Islet precursor cell (in vitro differentiated cells): ENCODE measurements at places on chromosomes 2 and 18.

DNA sequence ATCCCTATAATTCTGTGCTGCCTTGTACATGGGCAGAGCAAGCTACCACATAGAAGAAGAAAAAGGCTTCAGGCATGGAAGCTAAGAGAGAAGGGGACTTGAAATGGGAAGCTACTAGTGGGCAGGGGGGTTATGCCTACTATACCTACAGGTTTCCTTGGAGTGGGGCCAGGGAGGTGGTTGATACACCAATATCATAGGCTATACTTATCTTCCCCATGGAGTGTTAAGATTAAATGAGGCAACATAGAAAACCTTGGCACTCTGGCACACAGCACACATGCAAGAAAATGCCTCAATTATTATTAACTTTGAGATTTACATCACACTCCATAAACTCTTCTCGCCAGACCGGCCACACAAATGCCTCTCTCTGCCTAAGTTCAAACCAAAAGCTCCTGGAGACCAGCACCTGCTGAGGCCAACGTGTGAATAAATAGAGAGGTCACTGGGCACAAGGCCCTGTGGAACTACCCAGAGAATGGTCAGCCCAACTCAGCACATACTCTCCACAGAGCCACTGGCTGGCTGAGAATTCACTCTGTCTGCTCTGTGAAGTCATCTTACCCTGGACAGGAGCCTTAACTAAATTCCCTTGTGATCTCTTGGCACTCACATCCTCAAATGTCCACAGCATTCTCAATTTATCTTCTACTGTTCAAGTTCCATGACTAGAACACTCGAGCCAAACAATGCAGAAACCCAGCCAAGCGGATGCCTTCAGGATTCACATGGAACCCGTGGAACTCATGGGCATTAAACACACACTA lies 498.7 kb downstream of the BCL11A start:
- no peak for DNase-seq

GRCh38 chr2:191197096-191197495 lies 46.3 kb upstream of the STAT4 start:
- DNase-seq = no peak

- DNase-seq = no peak
Measured at GRCh38 chr2:106032676-106033075, 161.4 kb downstream of the UXS1 start.

GRCh38 chr2:102144128-102144527 lies 1.6 kb downstream of the IL1R1 start:
- DNase-seq = no peak

- DNase-seq = no peak
Measured at GRCh38 chr2:139165601-139166000, 385.4 kb upstream of the NXPH2 start.

- DNase-seq = no peak
Measured at GRCh38 chr2:214557884-214558283, 147.0 kb downstream of the VWC2L start.

GRCh38 chr18:46518438-46518837 lies 138.6 kb downstream of the LOXHD1 start:
- DNase-seq = no peak

GRCh38 chr18:74290794-74291471 lies 830 bp downstream of the CYB5A start:
- peak; percentile 74 for DNase-seq

DNA sequence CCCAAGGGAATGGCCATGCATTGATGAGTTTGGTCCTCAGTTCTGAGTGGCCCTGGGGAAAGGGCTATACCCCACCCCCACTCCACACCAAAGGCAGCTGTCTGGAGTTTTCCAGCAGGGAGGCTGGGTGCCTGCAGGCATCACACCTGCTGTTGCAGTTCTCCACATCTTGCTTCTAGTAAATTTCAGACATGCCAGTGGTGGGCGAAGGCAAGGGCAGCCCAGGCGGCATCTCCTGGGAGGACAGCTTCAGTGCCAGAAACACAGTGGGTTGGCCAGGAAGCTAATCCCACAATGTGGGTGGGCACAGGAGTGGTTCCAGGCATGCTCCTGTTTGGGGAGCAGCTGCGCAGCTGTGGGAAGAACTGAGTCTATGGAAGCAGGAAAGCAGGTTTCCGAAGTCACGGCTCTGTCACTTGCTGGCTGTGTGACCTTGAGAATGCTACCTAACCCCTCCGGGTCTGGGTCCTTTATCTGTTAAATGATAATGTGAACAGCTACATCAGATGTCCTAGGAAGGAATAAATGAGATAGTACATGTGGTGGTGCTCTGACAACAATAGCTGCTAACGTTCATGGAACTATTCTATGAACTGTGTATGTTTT lies 84.6 kb upstream of the SPTBN1 start:
- DNase-seq = no peak

DNA sequence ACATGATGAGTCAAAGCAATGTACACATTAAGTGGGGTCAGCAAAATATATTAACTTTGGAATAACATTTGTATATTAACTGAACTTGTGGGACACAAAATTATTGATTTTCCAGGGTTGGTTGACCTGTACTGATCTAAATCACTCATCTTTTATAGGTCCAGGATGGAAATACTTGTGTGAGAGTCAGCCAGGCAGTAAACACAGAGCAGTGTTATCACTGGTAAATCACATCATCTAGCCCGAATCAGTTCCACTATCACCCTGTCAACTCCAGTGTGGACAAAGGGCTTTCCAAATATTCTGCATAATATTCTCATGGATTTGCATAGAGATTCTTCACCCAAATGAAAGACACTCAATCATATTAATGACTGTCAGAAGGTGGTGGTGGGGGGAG lies 295.7 kb downstream of the LRP1B start:
- DNase-seq = no peak

GRCh38 chr2:136482966-136483365 lies 282.4 kb upstream of the THSD7B start:
- no peak for DNase-seq

DNA sequence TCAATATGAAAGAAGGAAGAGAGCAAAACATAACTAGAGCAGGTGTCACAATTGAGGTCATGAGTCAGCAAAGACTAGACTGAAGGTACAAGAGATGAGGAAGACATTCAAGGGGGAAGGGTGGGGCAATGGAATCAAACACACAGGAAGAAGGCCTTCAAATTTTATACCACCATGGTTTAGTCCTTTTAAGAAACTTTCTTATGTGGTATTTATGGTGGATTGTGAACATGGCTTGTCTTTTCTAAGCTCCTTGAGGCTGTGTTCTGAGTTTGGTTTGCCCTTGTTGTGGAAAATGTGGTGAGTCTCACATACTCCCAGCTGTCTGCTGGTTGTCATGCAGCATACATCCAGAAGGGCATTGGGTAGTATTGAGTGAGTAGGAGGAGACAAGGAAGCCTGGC lies 62.1 kb downstream of the NABP1 start:
- DNase-seq = no peak
